Cortex of kidney (tissue), 1 donor: ENCODE measurements at places on chromosomes 1 and 21.

DNA sequence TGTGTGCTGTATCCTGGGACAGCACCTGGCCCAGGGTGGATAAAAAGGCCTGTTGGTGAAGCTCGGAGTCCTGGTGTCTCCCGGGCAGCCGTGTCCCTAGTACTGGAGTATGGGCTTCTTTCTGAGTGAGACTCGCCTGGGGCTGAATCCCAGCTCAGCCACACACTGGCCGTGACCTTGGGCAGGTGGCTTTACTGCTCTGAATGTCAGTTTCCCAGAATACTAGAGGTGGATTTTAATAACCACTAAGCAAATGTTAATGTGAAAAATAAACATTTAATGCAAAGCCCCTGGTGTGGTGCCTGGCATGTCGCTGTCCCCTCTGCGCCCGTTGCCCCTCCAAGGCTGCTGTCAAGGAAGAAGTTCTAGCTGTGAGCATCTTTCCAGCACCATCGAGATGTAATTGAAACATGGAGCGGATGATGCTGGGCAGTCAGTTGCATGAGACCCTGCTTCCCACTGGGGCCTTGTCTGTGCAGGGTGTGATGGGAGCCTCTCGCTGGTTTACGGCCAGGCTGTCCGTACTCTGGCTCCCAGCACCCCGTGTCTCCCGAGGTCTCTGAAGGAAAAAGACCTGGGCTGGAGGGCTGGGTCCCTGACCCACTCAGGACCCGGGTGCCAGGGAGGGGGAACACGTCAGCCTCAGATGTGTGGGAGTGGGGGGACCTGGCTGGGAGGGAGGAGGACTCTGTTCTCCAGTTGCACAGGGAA is 527.8 kb downstream of the MATN1 start:
- DNase-seq = no peak

DNA sequence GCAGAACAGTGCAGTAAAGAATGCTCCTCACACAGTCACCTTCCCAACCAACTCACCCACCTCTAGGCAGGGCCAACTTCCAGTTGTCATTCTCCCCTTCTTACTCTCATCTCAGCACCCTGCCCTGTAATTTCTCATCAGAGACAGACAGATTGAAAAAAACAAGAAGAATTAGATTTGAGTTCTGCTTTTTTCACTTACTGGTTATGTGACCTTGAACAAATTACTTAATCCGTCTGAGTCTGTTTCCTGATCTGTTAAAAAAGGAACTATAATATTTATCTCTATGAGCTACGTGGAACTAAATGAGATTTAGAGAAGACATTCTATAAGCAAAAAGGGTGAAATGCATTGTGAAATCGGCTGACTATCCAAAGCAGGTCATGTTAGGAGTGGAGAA is 330.3 kb downstream of the ZNF326 start:
- DNase-seq = no peak

DNA sequence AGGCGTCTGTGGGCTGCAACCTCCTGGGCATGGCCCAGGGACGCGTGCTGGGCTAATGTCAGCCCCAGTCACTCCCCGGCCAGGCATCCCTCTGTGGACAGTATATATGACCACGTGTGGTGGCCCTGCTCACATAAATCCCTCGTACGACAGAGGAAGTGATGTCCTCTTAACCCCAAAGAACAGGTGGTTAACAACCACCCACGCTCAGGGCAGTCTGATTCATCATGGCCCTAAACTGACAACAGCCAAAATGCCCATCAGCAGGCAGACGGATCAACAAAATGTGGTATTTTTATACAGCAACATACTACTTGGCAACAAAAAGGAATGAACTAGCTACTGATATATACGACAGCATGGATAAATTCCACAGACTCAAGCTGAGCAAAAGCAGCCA is 51.0 kb downstream of the ECE1 start:
- DNase-seq = no peak

DNA sequence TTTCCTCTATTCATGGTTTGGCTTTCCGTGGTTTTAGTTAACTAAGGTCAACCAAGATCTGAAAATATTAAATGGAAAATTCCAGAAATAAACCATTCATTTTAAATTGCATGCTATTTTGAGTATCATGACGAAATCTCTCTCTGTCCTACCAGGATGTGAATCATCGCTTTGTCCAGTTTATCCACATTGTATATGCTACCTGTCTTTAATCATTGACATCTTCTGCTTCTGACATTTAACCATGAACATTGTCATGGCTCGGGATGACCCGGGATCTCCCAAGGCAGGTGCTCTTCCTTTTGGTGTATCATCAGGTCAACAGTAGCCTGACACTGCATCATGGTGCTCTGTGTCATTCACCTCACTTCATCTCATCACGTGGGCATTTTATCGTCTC is 125.5 kb upstream of the HNRNPU start:
- no peak for DNase-seq

- no peak for DNase-seq
These were observed 470.7 kb downstream of the PCP4 start for GRCh38 chr21:40337981-40338380.

GRCh38 chr21:31236528-31236927 is 107.5 kb downstream of the TIAM1 start:
- DNase-seq = no peak

GRCh38 chr1:14098294-14098913 is 398.4 kb downstream of the PRDM2 start:
- DNase-seq = no peak
